ENCODE measurements at places on chromosomes 1 and 21.
A peak's percentile ranks its signal among the peaks of the same experiment; 100 is the strongest.

GRCh38 chr1:242828199-242828598 is 303.7 kb upstream of the PLD5 start:
- no peak overlapping the region for H3K4me3 ChIP-seq
- H3K27ac ChIP-seq, result no peak overlapping the region
- no peaks in the 10 kb centered on the region for H3K27me3 ChIP-seq
- DNase-seq, result no peak
- peaks cover 5% of the 10 kb centered on the region for H3K4me1 ChIP-seq
- H3K36me3 ChIP-seq, result no peaks in the 10 kb centered on the region

DNA sequence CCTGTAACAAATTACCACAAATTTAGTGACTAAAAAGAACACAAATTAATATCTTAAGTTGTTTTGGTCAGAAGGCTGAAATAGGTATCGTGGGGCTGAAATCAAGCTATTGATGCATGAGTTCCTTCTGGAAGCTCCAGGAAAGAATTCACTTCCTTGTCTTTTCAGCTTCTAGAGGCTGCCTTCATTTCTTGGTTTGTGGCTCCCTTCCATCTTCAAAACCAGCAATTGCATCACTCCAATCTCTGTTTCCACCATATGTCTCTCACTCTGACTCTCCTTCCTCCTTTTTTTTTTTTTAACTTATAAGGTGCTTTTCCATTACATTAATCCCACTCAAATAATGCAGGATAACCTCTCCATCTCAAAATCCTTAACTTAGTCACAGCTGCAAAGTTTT is 78.4 kb downstream of the OLFM3 start:
- H3K4me3 ChIP-seq, result no peak overlapping the region
- no peak overlapping the region for H3K27ac ChIP-seq
- no peaks in the 10 kb centered on the region for H3K36me3 ChIP-seq
- H3K27me3 ChIP-seq, result no peaks in the 10 kb centered on the region
- no peaks in the 10 kb centered on the region for H3K4me1 ChIP-seq
- no peak for DNase-seq

GRCh38 chr1:203649551-203649998 is 22.9 kb downstream of the ATP2B4 start:
- no peak overlapping the region for H3K4me3 ChIP-seq
- H3K36me3 ChIP-seq, result no peaks in the 10 kb centered on the region
- no peak for DNase-seq
- H3K27ac ChIP-seq, result no peak overlapping the region

GRCh38 chr1:94115254-94115899 is 5.6 kb downstream of the ABCA4 start:
- no peaks in the 10 kb centered on the region for H3K27me3 ChIP-seq
- DNase-seq, result no peak
- no peak overlapping the region for H3K27ac ChIP-seq
- 0 out of 2 replicates have a peak, but pooled peaks cover 3% of the 10 kb centered on the region for H3K4me1 ChIP-seq

- no peaks in the 10 kb centered on the region for H3K27me3 ChIP-seq
- DNase-seq, result peak; percentile 28
- H3K27ac ChIP-seq, result no peak overlapping the region
- H3K4me3 ChIP-seq, result no peak overlapping the region
- no peaks in the 10 kb centered on the region for H3K4me1 ChIP-seq
Measured at GRCh38 chr1:92599184-92599583, 112.5 kb upstream of the GFI1 start.

GRCh38 chr1:149885339-149886120 is 13.8 kb upstream of the BOLA1 start:
- H3K27me3 ChIP-seq, result no peaks in the 10 kb centered on the region
- peak overlapping the region; percentile 75 for H3K4me3 ChIP-seq
- peak overlapping the region; percentile 98 for H3K27ac ChIP-seq
- H3K4me1 ChIP-seq, result no peaks in the 10 kb centered on the region
- peak; percentile 87 for DNase-seq

DNA sequence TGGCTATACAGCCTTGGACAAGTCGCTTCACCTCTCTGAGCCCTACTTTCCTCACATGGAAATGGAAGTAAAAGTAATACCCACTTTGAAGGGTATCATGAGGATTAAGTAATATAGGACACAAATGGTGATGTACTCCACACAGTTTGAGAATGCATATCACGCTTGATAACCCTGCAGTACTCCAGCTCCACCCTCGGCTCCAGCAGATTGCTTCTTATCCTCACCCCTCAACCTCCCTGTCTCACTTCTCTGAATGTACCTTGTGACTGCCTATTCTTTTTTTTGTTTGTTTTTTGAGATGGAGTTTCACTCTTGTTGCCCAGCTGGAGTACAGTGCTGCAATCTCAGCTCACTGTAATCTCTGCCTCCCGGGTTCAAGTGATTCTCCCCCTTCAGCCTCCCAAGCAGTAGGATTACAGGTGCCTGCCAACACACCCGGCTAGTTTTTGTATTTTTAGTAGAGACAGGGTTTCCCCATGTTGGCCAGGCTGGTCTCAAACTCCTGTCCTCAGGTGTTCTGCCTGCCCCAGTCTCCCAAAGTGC is 55.5 kb downstream of the LDLRAD2 start:
- H3K4me3 ChIP-seq, result no peak overlapping the region
- no peak overlapping the region for H3K27ac ChIP-seq
- peaks cover 74% of the 10 kb centered on the region for H3K36me3 ChIP-seq
- H3K27me3 ChIP-seq, result no peaks in the 10 kb centered on the region

- H3K27ac ChIP-seq, result no peak overlapping the region
- no peaks in the 10 kb centered on the region for H3K4me1 ChIP-seq
- DNase-seq, result no peak
- H3K4me3 ChIP-seq, result no peak overlapping the region
- H3K36me3 ChIP-seq, result no peaks in the 10 kb centered on the region
Measured at GRCh38 chr1:215992620-215993019, 425.5 kb downstream of the KCTD3 start.

DNA sequence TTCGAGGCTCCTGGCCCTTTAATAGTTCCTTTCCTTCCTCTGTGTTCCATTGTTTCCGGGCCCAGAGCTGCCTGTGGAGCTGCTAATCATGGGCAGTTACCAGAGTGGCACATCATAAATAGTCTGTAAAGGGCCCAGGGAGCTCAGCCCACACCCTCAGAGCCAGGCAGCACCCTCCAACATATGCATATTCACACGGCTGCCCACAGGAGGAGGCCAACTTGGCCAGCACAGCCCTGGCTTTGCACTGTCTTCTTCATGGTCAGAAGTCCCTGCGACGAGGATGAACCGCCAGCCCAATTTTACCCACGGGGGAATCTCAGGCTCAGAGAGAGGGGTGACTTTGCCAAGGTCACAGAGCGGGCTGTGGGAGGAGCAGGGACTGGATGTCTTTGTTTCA is 172.5 kb downstream of the TRABD2B start:
- DNase-seq, result no peak
- no peaks in the 10 kb centered on the region for H3K36me3 ChIP-seq
- no peak overlapping the region for H3K27ac ChIP-seq
- peaks cover 33% of the 10 kb centered on the region for H3K4me1 ChIP-seq
- H3K4me3 ChIP-seq, result no peak overlapping the region
- no peaks in the 10 kb centered on the region for H3K27me3 ChIP-seq

DNA sequence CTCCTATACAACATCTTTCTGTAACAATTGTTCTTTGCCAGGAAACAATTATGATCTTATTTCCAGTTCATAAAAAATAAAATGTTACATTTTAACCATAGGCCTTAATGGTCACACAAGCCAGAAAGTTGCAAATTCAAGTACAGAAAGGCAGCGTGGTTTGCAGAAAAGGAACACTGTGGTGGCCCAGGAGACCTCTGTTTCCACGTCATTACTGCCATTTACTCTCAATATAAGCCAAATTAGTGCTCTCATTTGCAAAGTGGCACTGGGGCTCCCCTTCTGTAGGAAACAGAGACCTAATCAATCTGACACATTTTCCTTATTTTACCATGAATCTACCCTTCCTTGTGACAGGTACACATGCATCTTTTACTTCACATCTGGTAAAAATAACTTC is 79.3 kb upstream of the TLR5 start:
- H3K4me3 ChIP-seq, result no peak overlapping the region
- H3K27ac ChIP-seq, result no peak overlapping the region
- H3K36me3 ChIP-seq, result no peaks in the 10 kb centered on the region
- no peaks in the 10 kb centered on the region for H3K4me1 ChIP-seq
- DNase-seq, result no peak

DNA sequence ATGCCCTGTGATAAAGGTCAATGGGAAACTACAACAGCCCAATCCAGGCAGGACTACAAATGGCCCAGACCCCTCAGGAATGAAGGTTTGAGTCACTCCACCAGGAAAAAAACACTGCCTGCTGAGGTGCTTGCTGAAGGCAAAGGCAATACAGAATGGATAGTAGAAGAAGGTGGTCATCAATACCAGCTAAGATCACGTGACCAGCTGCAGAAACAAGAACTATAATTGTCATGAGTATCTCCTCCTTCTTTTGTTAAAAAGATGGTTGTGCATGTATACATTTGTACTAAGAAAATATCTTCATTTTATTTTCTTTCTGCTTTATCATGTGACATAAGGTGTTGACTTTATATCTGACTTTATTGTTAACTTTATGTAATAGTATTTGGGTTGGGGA is 23.4 kb upstream of the ZNF644 start:
- no peaks in the 10 kb centered on the region for H3K36me3 ChIP-seq
- H3K27ac ChIP-seq, result no peak overlapping the region
- H3K4me3 ChIP-seq, result no peak overlapping the region
- H3K27me3 ChIP-seq, result no peaks in the 10 kb centered on the region
- no peaks in the 10 kb centered on the region for H3K4me1 ChIP-seq

GRCh38 chr1:59342801-59343575 is 46.1 kb downstream of the FGGY start:
- H3K27me3 ChIP-seq, result no peaks in the 10 kb centered on the region
- no peak for DNase-seq
- no peaks in the 10 kb centered on the region for H3K36me3 ChIP-seq
- no peak overlapping the region for H3K27ac ChIP-seq
- no peaks in the 10 kb centered on the region for H3K4me1 ChIP-seq
- no peak overlapping the region for H3K4me3 ChIP-seq

DNA sequence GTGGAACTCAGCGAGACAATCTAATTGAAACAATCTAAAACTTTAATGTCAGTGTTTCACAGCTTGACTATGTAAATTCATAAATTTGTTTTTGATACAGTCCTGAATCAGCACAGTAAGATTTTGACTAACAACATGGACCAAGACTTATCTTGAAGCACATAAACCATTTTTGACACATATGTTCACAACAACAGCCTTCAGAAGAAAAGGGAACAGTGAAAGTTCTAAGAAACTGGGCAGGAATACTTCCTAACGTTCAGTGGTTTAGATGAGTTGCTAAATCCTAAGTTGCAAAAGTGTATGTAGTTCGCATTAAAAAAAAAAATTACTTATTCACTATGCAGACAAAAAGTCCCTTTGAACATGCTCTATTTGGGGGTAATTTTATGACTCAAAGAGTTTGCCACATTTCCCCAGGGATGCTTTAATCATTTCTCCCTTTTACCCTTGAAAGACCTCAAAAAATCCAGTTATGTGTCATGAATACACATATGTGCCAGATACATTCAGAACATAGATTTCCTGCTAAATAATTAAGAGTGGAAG is 120.2 kb downstream of the MRPL39 start:
- H3K4me1 ChIP-seq, result no peaks in the 10 kb centered on the region
- no peaks in the 10 kb centered on the region for H3K27me3 ChIP-seq
- H3K27ac ChIP-seq, result no peak overlapping the region
- no peak overlapping the region for H3K4me3 ChIP-seq
- no peak for DNase-seq

DNA sequence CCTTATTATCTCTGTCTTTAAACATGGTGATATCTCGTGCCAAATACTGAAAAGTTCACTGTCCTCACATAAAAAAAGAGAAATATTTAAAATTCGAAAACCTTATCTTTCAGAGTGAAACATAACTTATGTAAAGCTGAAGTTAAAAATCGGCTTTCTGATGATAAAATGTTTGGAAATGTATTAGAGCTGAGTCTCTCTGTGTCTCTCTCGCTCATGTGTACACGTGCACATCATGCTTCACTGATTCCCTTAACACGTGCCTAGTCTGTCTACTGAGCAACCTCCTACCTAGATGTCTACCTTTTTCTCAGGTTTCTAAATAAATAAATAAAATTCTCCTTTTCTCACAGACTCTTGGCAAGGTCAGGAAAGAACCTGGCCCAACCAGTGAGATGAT is 17.1 kb downstream of the HHIPL2 start:
- H3K36me3 ChIP-seq, result peaks cover 38% of the 10 kb centered on the region
- no peak for DNase-seq
- H3K4me1 ChIP-seq, result no peaks in the 10 kb centered on the region

DNA sequence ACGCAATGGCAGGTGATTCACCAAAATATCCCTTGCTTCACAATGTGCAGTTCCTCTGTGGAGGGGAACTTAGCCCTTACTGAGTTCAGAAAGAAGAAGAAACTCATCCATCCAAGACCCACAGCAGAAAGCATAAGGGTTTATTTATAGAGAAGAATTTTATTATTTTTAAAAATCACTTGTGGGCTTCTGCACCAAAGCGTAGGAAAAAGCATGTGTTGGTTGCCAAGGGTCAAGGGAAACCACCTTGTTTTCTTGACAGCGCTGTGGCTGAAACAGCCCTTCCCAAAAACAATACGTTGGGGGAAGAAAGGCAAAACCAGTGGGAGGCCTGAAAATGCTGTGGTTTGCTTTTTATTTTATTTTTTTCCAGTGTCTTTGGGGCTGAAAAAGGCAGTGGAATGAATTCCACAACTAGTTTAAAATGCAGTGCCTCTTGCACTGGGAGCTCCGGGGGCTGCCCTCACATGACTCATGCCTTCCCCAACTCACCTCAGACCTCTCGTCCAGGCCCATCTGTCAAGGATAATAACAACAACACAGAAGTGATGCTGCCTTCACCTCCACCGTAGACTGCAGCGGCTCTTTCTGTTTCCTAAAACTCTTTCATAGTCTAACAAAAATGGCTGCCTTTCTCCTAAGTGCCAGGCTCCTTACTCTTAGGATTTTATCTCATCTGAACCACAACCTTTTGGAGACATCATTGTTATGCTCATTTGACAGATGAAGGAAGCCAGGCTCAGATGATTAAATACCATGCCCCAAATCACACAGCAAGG is 224.2 kb upstream of the JUN start:
- no peak overlapping the region for H3K4me3 ChIP-seq
- no peaks in the 10 kb centered on the region for H3K36me3 ChIP-seq
- H3K27ac ChIP-seq, result no peak overlapping the region
- H3K4me1 ChIP-seq, result peaks cover 3% of the 10 kb centered on the region
- DNase-seq, result no peak

DNA sequence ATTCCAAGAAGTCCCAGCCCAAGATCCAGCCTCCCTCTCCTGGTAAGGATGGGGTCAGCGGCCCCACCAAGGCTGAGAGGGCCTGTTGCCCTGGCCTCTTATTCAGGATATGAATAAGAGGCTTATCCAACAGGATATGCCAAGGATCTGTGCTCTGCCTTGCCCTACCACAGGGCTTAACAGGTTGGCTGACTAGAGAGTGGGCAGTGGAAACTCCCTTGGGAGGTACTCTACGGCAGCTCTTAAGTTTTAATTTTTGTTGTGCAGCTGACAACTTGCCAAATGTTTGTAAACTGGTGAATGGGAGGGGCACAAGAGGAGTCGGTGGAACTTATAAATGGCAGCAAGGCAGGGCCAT is 16.5 kb upstream of the PIGV start:
- no peak overlapping the region for H3K4me3 ChIP-seq
- H3K27me3 ChIP-seq, result no peaks in the 10 kb centered on the region
- DNase-seq, result no peak
- peaks cover 89% of the 10 kb centered on the region for H3K36me3 ChIP-seq
